ENCODE measurements at places on chromosomes 16 and 17.

DNA sequence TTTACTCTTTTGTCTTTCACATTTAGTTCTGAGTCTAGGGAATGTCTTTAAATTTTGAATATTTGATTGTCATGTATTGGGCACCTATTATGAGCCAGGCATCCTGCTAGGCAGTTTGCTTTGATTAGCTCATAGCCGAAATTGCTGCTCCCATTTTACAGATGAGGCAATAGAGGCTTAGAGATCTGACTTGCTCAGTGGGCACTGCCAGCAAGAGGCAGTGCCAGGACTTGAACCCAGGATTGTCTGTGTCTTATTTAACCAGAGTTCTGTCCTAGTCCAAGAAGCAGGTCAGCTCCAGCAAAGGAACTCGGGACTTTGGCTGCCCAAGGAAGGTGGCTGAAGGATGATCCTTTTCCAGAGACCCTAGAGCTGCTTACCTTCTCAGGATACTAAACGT, 24.5 kb downstream of the BEAN1 start:
- DNase-seq = no peak

- no peak for DNase-seq
Observed at GRCh38 chr16:48276102-48276501, 28.8 kb upstream of the ABCC11 start.

- no peak for DNase-seq
Observed at GRCh38 chr16:88780142-88781062, 4.6 kb downstream of the PIEZO1 start.

- DNase-seq = no peak
Observed at GRCh38 chr16:57257455-57258070, 12.5 kb downstream of the ARL2BP start.
